Activated CD8-positive, alpha-beta memory T cell treated with anti-CD3 and anti-CD28 coated beads, Interleukin-2, amount 10 ng/mL, durations not matched to agents 7 days and 5 days (primary cell): ENCODE measurements at places on chromosomes 12 and 14. TPM values are rescaled to one million over a fixed set of nuclear protein-coding genes. Genes with fewer than 3 reads are reported as not detected.

AQP5 gene
- total RNA-seq = not detected

ARF3 gene
- total RNA-seq = 118 TPM

SUOX gene
- 2.5 TPM for total RNA-seq

LRIG3 gene
- not detected for total RNA-seq

KRT74 gene
- not detected for total RNA-seq

SELPLG gene
- total RNA-seq = 148 TPM

IGF1 gene
- 2.5 TPM for total RNA-seq

DBX2 gene
- total RNA-seq = not detected

ANP32D gene
- total RNA-seq = not detected

LAG3 gene
- 420 TPM for total RNA-seq

KLRB1 gene
- total RNA-seq = 13.0 TPM

GRCh38 chr12:124939079-124939420 lies 24.6 kb upstream of the UBC start:
- peaks cover 3% of the 10 kb centered on the region for H3K36me3 ChIP-seq
- H3K27me3 ChIP-seq = no peaks in the 10 kb centered on the region
- no peak overlapping the region for H3K27ac ChIP-seq
- H3K4me1 ChIP-seq = peaks cover 18% of the 10 kb centered on the region
- peak; percentile 82 for DNase-seq

- peak overlapping the region; percentile 95 for H3K4me3 ChIP-seq
- no peaks in the 10 kb centered on the region for H3K27me3 ChIP-seq
- peaks cover 28% of the 10 kb centered on the region for H3K4me1 ChIP-seq
- peaks cover 26% of the 10 kb centered on the region for H3K36me3 ChIP-seq
Observed at GRCh38 chr12:71664411-71665089, 449 bp downstream of the THAP2 start.

DNA sequence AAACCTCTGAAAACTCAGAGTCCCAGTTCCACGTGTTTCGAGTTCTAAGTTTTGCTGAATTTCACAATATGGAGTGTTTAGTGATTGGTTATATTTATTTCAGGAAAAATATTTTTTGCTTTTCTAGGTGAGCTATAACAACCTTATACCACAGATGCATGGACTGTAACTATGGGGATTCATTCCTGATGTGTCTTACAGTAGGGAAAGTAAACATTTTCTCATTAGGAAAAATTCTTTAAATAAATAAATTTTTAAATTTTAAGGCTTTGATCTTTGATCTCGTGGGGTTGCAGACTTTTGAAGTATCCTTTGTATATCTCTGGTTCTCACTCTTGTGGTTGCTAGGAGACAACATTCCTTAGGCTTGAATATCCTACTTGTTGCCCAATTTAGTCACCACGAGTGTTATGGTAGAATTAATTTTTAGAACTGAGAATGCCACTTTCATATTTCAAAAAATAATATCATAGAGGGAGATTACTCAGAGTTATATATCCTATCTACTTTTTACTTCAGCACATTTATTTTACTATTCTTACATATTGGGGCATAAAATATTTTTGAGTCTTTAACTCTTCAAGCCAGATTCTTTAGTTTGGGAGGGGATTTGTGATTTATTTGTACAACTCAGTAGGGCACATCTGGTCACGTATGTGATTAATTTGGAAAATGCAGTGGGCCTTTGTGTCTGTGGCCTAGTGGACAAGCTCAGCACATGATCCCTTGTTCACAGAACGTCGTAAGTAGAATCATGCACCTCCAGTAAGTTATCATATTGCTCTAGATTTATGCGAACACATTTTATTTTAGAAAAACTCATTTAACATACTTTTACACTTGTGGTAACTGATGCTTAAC lies 224.0 kb downstream of the TTC6 start:
- no peak for DNase-seq
- H3K4me3 ChIP-seq = no peak overlapping the region
- no peaks in the 10 kb centered on the region for H3K36me3 ChIP-seq

DNA sequence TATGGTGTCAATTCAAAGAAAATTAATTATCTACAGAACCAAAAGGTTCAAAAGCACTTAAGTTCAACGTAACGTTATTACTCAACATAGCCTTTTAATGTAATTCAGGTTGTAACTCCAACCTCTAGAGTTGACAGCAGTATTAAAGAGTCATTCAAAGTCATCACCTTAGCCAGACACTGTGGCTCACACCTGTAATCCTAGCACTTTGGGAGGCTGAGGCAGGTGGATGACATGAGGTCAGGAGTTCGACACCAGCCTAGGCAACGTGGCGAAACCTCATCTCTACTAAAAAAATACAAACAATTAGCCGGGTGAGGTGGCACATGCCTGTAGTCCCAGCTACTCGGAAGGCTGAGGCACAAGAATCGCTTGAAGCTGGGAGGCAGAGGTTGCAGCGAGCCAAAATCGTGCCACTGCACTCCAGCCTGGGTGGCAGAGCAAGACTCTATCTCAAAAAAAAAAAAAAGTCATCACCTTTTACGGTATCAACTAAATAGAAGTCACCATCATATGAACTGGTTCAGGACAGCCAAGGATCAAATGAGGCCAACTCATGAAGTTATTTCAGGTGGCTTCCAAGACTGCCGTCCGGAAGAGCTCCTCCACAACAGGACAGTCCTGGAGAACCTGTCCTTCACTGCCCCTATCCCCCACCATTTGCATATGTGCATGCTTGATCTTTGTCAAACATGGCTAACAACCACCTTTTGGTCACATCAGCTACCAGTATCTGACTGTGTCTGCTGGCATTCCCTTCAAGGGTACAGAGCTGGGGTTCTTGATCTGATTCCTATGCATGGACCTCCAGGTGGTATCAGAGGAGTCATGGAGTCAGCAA lies 4.2 kb downstream of the PPTC7 start:
- peak overlapping the region; percentile 98 for H3K27ac ChIP-seq
- H3K27me3 ChIP-seq = no peaks in the 10 kb centered on the region
- peak; percentile 48 for DNase-seq
- peaks cover 19% of the 10 kb centered on the region for H3K36me3 ChIP-seq
- H3K4me3 ChIP-seq = peak overlapping the region; percentile 66
- H3K4me1 ChIP-seq = peaks cover 72% of the 10 kb centered on the region

GRCh38 chr14:39374851-39375250 lies 57.4 kb downstream of the FBXO33 start:
- H3K27me3 ChIP-seq = no peaks in the 10 kb centered on the region
- H3K36me3 ChIP-seq = peaks cover 4% of the 10 kb centered on the region
- H3K4me3 ChIP-seq = no peak overlapping the region
- no peak overlapping the region for H3K27ac ChIP-seq
- DNase-seq = no peak

DNA sequence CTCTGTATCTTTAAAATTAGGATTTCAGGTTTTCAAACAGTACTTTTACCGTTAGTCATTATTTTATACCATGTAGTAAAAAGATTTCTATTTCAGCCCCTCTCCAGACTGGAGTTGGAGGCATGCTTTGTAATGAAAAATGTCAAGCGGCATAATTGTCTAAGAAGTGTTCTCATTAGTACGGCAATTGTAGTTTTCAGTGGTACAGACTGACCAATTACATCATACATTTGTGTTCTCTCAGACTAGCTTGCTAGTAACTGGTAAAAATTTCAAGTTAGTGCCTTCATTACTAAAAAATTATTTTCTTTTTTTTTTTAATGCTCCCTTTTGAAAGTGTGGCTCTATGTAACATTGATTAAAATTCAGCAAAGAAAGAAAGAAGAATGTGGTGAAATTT lies 4.5 kb downstream of the USP30 start:
- DNase-seq = no peak
- H3K27me3 ChIP-seq = no peaks in the 10 kb centered on the region
- peaks cover 2% of the 10 kb centered on the region for H3K36me3 ChIP-seq
- no peak overlapping the region for H3K27ac ChIP-seq

DNA sequence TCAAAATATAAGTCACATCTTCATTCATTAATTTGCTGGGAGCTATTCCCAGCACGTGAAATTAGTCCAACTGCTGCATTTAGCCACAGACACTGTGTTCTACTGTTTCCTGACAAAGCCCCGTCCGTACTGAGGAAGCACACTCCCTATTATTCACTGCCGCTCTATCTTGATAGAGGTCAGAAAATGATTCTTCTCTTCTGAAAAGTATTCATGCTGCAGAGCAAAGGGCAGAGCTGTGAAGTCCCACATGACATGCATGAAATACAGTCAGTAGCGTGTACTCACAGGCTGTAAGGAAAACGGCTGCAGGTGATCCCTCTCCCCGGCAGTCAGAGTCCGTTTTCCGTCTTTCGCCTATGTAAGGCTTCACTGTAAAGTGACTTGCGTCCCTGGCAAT lies 302.5 kb upstream of the FKBP4 start:
- DNase-seq = no peak
- no peaks in the 10 kb centered on the region for H3K36me3 ChIP-seq
- no peak overlapping the region for H3K4me3 ChIP-seq

DNA sequence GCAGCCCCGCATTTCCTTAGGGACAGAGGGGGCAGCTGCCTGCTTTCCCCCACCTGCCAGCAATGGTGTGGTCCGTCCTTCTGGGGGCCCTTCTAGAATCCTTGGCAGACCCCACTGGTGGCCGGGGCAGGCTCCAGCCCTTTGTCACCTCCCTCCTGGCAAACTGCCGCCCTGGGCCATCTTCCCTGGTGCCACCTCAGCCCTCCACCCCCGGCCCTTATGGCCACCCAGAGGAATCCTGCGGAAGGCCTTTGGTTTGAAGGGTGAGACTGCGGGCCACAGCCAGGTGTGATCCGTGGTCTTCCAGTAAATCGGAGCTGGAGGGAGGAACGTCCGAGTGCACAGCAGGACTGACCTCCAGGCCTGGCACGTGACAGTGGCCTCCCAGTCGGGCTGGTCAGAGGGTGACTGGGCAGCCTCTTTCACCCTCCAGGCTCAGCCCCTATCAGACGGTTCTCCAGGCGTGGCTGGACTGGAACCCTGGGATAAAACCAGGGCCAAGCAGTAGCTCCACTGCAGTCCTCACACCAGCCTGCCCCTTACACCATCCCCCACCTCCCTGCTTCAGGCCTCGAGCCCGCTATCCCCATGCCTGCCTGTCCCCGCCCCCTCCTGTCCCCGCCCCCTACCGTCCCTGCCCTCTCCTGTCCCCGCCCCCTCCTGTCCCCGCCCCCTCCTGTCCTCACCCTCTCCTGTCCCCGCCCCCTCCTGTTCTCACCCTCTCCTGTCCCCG lies 12.4 kb downstream of the FBRSL1 start:
- no peaks in the 10 kb centered on the region for H3K27me3 ChIP-seq
- DNase-seq = no peak
- peaks cover 17% of the 10 kb centered on the region for H3K4me1 ChIP-seq
- no peak overlapping the region for H3K27ac ChIP-seq

DNA sequence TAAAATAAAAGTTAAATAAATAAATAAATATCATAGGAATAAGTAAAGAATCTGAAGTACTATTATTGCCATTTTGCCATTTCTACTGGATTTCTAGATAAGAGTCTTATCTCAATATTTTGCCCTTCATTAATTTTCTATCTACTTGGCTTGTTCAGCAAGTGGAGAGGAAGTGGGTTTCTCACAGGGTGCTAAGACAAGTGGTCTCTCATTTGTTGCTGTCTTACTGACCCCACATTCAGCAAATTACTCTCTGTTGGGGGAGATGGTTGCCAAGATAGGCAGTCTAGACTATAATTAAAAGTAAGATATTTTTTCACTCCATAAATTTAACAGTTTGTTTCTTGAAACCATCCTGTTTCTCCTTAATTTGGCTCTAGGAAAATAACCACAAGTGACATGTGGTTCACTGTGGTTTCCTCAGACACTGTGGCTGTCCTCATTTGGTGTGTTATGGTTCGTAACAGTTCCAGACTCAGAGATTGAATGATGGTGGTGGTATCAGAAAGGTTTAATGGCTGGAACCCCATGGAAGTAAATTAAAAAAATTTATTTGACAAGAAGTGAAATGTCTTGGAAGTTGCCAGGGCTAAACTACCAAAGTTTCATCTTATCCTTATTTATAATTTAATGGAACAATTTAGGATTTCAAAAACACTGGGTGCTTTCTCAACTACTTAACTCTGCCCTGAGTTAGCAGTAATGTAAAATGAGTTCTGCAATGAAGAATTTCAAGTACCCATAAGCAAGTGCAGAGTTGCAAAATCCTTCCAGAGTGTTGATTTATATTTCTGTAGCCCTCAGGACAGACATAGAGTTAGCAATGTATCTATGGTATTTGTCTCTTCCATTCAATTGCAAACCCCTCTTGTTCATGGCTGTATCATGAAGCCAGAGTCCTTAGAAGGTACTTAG lies 214.8 kb downstream of the MSRB3 start:
- H3K27ac ChIP-seq = no peak overlapping the region
- H3K27me3 ChIP-seq = no peaks in the 10 kb centered on the region
- DNase-seq = no peak

DNA sequence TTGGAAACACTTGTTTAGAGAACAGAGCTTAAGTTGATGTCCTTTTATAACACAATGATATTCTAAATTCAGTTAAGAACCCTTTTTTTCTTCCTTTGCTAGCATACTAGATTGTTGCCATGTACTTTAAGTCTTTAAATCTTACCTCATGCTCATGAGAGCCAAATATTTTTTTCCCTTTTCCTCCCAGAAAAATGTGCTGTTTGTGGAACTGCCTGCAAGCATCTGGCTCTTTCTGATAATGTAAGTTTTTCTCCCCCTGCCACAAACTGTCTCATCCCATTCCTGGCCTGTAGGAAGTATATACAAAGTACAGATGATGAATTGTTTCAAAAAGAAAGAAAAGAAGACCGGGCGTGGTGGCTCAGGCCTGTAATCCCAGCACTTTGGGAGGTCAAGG lies 5.3 kb downstream of the RNF212B start:
- no peaks in the 10 kb centered on the region for H3K36me3 ChIP-seq
- peaks cover 1% of the 10 kb centered on the region for H3K4me1 ChIP-seq
- H3K4me3 ChIP-seq = no peak overlapping the region
- no peak for DNase-seq

- no peaks in the 10 kb centered on the region for H3K4me1 ChIP-seq
- no peaks in the 10 kb centered on the region for H3K27me3 ChIP-seq
- H3K36me3 ChIP-seq = no peaks in the 10 kb centered on the region
- H3K27ac ChIP-seq = no peak overlapping the region
Observed at GRCh38 chr14:104268295-104268694, 129.9 kb downstream of the KIF26A start.

- peaks cover 36% of the 10 kb centered on the region for H3K4me1 ChIP-seq
- no peaks in the 10 kb centered on the region for H3K27me3 ChIP-seq
- no peak overlapping the region for H3K4me3 ChIP-seq
- no peak for DNase-seq
- H3K27ac ChIP-seq = peak overlapping the region; percentile 99
Observed at GRCh38 chr12:75945581-75945980, 86.0 kb downstream of the PHLDA1 start.

GRCh38 chr14:42316693-42317092 lies 710.0 kb downstream of the LRFN5 start:
- H3K4me1 ChIP-seq = no peaks in the 10 kb centered on the region
- no peak overlapping the region for H3K4me3 ChIP-seq
- H3K36me3 ChIP-seq = no peaks in the 10 kb centered on the region
- no peak for DNase-seq
- no peaks in the 10 kb centered on the region for H3K27me3 ChIP-seq

DNA sequence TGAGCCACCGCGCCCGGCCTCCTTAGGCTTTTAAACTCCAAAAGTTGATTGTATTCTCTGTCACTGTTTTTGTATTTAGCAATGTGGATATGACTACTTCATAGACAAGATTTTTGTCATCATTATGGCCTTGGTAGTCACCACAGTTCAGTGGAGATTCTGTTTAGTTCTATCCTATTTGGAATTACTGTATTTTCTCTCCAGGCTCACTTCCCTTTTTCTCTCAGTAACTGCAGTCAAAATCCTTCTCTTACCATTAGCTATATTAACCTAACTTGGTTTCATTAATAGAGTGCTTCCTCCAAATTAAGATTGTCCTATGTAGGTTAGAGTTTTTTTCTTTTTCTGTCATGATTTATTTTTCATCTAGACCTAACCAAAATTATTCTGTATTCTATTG lies 283.9 kb downstream of the TMTC2 start:
- H3K27ac ChIP-seq = no peak overlapping the region
- no peak overlapping the region for H3K4me3 ChIP-seq
- H3K4me1 ChIP-seq = no peaks in the 10 kb centered on the region
- no peak for DNase-seq
